ENCODE measurements at places on chromosomes 4 and X.
A peak's percentile ranks its signal among the peaks of the same experiment; 100 is the strongest.

GRCh38 chr4:84596826-84597225 lies 13.9 kb downstream of the CDS1 start:
- no peak for DNase-seq

DNA sequence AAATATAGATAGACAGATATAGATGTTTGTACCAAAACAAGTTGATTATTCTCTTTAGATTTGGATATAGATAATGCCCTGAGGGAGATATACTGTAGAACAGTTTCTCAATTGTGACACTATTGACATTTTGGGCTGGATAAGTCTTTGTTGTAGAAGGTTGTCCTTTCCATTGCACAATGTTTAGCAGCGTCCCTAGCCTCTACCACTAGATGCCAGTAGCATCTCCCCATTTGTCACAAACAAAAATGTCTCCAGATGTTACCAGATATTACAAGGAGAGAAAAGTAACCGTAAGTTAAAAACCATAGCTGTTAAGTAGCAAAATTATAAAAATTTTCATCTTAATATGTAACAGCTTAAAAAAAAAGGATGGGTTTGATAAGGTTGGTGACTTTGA lies 2595.3 kb downstream of the ARAP2 start:
- DNase-seq: peak; percentile 54

- no peak for DNase-seq
Observed at GRCh38 chrX:27086237-27086636, 376.9 kb downstream of the PPP4R3C start.

DNA sequence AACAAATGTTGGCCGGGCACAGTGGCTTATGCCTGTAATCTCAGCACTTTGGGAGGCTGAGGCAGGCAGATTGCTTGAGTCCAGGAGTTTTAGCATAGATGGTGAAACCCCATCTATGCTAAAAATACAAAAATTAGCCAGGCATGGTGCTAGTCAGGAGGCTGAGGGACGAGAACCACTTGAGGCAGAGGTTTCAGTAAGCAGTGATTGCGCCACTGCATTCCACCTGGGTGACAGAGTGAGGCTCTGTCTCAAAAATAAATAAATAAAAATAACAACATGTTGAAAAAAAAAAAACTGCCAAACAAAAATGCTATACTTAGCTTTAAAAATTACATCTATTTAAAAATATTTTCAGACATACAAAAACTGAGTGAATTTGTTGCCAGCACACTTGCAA lies 374.2 kb upstream of the SMIM31 start:
- no peak for DNase-seq

DNA sequence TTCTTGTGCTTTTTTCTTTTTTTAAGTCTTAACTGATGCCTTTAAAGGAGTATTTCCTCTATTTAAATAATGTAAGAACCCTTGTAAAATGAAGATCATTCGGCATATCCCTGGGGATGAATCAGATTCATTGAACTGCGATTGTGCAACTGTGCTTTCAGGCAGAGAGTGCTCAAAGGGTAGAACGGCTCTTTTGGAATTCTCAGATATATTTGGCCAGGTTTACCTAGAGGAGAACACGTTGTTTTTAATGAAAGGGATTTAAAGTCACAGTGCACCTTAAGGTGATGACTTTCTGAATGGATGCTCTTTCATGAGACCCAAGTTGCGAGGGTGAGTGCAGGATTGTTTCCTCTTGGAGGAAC lies 51.6 kb upstream of the ELOVL6 start:
- no peak for DNase-seq

- DNase-seq: no peak
Observed at GRCh38 chr4:13182133-13182532, 302.0 kb downstream of the RAB28 start.

- DNase-seq: no peak
Observed at GRCh38 chrX:114178126-114178525, 405.8 kb upstream of the HTR2C start.

- no peak for DNase-seq
Observed at GRCh38 chr4:55510685-55511084, 36.0 kb downstream of the CLOCK start.

DNA sequence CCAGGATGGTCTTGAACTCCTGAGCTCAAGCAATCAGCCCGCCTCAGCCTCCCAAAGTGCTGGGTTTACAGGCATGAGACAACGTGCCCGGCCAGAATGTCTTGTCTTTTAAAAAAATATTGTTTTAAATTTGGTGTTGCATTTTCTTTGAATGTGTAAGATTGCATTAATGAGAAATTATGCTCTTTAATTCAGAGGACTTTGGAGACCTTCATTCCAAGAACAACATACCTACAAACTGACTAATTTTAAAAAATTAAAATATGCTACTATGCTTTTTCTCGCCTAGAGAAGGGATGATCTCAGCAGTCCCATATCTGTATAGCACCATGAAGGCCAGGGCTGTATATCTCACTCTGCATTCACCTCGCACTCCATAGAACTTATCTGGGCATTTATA lies 204.3 kb upstream of the SLC7A11 start:
- no peak for DNase-seq

All from AG10803 (cell line).